Left ventricle myocardium inferior (tissue), 1 donor: ENCODE measurements at places on chromosomes 1 and 21.

- peaks cover 32% of the 10 kb centered on the region for H3K4me1 ChIP-seq
- H3K27me3 ChIP-seq: no peaks in the 10 kb centered on the region
- H3K4me3 ChIP-seq: no peak overlapping the region
- DNase-seq: no peak
Measured at GRCh38 chr1:8477166-8477982, 159.5 kb downstream of the SLC45A1 start.

DNA sequence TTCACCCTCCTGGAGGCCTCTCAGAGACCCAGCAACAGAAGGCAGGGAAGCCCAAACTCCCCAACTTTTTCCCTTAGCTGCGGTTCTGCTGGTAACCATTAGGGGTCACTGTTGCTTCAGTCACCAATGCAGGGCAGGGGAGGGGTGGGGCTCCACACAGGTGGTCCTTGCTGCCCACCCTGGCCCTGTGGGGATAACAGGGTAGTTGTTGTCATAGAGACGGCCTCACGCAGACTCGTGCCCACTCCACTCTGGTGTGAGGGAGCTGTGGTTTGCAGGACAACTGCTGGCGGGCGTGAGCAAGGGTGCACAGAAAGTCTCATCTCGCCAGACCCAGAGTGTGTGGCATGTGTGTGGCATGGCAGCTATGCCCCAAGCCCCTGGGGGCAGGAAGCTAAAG, 19.9 kb downstream of the INSRR start:
- H3K4me1 ChIP-seq: no peaks in the 10 kb centered on the region
- DNase-seq: no peak
- peaks cover 86% of the 10 kb centered on the region for H3K27me3 ChIP-seq
- H3K36me3 ChIP-seq: no peaks in the 10 kb centered on the region
- H3K27ac ChIP-seq: no peak overlapping the region

DNA sequence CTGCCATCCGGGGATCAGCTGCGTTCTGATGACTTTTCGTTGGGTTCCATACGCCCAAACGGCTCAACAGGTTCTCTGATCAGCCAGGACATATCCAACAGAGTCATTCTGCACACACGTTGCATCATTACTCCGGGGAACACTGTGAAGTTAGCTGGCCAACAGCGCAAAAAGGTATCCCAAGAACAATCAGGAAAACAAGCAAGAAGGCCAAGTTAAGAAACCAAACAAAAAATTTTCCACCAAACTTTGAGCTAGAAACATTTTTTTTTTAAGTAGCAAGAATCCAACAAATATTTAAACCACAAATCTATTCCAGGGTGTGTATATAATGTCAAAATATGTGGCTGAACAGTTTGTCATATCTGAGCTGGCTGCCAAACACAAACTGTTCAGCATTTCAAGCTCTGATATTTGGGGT, 29.2 kb downstream of the NID1 start:
- H3K36me3 ChIP-seq: peaks cover 76% of the 10 kb centered on the region
- H3K27ac ChIP-seq: peak overlapping the region; percentile 34
- DNase-seq: no peak
- H3K4me3 ChIP-seq: no peak overlapping the region

DNA sequence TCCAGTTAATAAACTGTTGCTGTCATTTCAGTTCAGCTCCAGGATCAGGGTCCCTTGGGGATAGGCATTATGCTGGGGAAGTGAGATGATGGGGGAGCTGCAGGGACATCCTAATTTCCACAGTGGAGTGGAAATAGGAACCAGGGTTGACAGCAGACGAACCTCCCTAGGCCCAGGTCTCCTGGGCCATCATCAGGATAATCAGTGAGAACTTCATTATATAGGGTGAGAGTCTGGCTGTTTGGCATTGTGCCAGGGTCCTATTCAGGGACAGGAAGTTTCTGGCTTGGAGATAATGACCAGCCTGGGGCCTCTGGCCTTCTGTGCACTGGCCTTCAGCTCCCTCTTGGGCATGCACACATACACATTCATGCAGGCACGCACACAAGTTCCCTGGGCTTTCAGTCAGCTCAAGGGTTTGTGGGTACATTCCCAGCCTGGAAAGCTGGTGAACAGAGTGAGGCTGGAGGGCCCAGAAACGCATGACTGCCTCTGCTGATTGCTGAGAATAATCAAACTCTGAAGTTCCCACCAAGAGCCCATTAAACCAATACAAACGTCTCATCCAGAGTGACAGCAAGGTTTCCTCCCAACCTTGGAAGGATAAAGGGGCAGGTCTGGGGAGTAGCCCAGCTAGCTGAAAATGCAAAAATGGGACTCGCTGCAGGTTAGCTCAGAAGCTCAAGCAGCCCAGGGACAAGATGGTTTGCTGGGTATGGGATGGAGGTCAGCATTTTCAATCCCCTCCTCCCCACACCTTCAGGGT, 13.9 kb upstream of the LRIG2 start:
- no peak for DNase-seq
- H3K4me1 ChIP-seq: peaks cover 14% of the 10 kb centered on the region
- peak overlapping the region; percentile 41 for H3K27ac ChIP-seq
- no peaks in the 10 kb centered on the region for H3K36me3 ChIP-seq
- no peaks in the 10 kb centered on the region for H3K27me3 ChIP-seq
- H3K4me3 ChIP-seq: no peak overlapping the region

GRCh38 chr21:36828891-36829515, 130.1 kb downstream of the SIM2 start:
- no peak for DNase-seq
- H3K27ac ChIP-seq: no peak overlapping the region
- no peak overlapping the region for H3K4me3 ChIP-seq

DNA sequence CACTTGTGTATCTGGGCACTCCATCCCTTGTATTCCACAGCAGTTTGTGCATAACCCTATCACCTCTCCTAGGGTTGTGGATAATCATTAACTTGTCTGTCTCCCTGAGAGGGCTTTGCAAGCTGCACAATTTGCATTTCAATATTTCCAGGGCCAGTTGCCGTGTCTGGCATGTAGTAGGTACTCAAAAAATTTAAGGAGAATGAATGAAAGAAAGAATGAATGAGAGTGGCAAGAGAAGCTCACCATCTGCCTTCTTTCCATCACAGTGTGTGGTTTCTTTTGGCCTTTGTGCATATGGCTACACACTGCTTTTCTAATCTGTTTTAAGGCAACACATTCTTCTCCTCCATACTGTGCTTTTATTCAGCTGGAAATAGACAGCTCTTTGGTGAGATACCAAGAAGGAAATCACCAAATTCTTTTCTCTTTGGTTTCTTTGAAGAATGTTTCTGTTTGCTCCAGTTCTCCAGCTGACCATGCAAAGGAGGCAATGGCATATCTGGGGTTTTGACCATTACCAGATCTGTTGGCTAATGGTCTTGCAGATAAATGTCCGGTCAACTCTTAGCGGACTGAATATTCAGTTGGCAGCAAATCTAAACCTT, 49.4 kb downstream of the NGF start:
- no peak overlapping the region for H3K4me3 ChIP-seq
- no peak for DNase-seq
- peaks cover 27% of the 10 kb centered on the region for H3K4me1 ChIP-seq
- peaks cover 22% of the 10 kb centered on the region for H3K36me3 ChIP-seq

- no peak overlapping the region for H3K4me3 ChIP-seq
- H3K27me3 ChIP-seq: no peaks in the 10 kb centered on the region
- H3K4me1 ChIP-seq: peaks cover 41% of the 10 kb centered on the region
- DNase-seq: no peak
Measured at GRCh38 chr1:113983826-113984225, 4.6 kb downstream of the OLFML3 start.

DNA sequence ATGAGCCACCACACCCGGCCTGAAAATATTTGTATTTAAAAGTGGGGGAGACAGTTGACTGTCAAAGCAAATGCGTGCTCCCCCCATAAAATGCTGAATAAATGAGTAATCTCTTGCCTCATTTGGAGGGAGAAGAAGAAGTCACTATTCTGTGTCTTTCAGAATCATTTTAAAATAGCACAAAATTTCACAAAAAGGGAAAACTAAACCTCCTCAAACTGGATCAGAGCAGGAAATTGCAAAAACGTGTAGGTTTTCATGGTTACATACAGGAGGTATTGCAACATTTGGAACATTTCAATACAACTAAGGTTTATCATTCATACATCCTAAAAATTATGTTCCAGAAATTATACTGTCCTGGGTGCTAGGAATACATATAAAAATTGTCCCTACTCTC, 13.6 kb downstream of the MTF1 start:
- no peak overlapping the region for H3K27ac ChIP-seq
- no peak overlapping the region for H3K4me3 ChIP-seq
- H3K36me3 ChIP-seq: no peaks in the 10 kb centered on the region
- H3K27me3 ChIP-seq: no peaks in the 10 kb centered on the region
- DNase-seq: no peak
- H3K4me1 ChIP-seq: peaks cover 35% of the 10 kb centered on the region
